Esophagus mucosa (tissue), 1 donor: ENCODE measurements at places on chromosomes 4 and X. TPM values are rescaled to one million over a fixed set of nuclear protein-coding genes. Genes with fewer than 3 reads are reported as not detected.

Gene ARR3
- total RNA-seq = not detected

Gene REELD1
- not detected for total RNA-seq

Gene ERAS
- total RNA-seq = not detected

Gene CYTL1
- 0.88 TPM for total RNA-seq

Gene STATH
- not detected for total RNA-seq

Gene KIAA1210
- total RNA-seq = not detected

Gene NR0B1
- total RNA-seq = not detected

Gene ZGRF1
- 5.2 TPM for total RNA-seq
